ENCODE measurements at places on chromosomes 2 and 18.

GRCh38 chr2:129721846-129722245, 257.6 kb upstream of the RAB6C start:
- no peak for DNase-seq

DNA sequence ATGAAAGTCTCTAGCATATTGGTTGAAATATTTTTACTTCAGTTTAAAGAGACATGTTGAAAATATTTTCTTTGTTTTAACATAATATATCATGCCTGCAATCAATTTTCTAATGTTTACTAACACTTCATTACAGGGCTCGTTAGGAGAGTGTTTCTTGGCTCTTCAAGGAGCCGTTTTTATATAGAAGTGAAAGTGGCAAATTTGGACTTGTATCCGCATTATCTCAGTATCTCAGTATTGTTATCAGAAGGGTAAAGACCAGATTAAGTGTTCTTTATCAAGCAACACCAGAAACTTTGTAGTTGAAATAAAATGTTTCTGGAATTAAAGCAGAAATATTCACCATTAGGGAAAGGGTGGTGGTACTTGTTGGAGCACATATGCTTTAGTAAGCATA, 97.8 kb downstream of the BABAM2 start:
- no peak for DNase-seq

DNA sequence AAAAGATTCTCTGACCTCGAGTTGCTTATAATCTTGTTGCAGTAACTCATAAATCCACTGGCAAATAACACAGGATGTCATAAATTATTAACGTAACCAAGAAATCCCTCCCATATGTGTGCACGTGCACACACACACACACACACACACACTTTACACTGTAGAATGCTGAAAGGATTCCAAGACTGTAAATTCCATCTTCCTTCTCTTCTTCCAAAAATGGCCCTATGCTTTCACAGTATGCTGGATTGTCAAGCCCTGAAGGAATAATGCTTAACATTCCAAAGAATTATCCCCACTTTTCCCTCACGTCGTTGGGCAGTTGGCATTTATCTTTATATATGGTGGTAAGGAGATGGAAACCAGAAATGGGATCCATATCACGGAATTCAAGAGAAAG, 117.5 kb upstream of the CRIM1 start:
- no peak for DNase-seq

GRCh38 chr2:60858897-60859311, 22.5 kb upstream of the REL start:
- no peak for DNase-seq

- DNase-seq = no peak
These were observed 69.7 kb downstream of the EIPR1 start for GRCh38 chr2:3307901-3308300.

DNA sequence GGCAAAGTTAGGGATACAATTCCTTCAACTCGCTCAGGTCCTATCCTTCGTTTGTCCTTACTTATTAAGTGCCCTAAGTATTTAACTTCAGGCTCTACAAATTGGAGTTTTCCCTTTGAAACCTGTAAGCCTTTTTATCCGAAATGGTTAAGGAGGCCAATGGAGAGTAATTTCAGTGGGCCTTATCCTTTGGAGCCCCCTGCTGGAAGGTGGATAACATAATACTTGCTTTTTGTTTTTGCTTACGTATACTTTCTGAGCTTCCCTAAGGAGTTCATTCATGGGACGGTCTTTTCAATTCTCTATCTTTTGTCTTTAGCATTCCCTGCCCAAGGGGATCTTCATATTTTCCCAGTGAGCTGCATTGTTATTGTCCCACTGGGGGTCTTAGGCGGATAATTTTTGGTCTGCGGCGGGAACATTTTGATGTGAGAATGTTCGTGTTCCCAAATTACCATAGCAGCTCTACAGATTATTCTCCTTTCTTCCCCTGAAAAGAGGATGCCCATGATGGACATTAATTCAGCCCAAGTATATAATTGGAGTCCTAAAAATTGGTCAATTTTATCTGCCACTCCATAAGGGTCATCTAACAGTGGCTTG, 34.4 kb upstream of the TRAPPC8 start:
- DNase-seq = peak; percentile 35

DNA sequence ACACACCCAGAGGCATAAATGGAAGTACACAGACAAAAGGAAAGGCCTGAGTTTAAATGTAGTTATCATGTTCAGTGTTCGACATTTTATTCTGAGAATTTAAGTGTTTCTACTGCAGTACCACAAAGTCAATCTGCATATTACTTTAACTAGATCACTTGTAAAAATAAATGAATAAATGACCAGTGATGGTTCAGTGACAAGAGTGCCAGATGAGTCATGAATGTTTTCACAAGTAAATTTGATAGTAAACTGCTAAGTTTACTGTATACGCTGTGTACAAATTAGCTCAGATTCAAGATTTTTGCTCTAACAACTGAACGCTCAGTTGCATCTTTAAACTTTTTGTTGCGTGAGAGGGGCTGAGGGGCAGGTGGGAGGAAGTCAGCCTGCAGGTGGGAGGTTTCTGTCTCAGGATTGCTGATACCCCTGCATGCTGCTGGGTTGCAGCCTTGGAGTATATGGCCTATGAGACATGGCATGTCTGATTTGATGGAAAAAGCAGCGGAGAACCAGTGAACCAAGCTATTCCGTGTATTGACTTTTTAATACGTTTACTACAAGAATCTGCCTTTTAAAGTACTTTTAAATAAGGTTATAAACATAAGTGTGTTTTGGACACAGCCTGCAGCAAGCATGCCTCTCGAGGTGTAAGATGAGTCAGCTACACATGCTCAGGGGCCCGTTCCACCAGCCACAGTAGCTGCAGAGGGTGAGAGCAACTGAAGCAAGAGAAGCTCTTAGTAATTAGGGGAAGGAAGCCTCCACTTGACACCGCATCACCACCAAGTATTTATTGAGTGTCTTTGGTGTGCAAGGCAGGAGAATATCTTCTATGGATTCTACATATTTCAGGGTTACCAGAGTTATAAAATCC, 245.1 kb downstream of the NEDD4L start:
- no peak for DNase-seq

GRCh38 chr2:74328074-74328473, 15.1 kb downstream of the SLC4A5 start:
- no peak for DNase-seq

DNA sequence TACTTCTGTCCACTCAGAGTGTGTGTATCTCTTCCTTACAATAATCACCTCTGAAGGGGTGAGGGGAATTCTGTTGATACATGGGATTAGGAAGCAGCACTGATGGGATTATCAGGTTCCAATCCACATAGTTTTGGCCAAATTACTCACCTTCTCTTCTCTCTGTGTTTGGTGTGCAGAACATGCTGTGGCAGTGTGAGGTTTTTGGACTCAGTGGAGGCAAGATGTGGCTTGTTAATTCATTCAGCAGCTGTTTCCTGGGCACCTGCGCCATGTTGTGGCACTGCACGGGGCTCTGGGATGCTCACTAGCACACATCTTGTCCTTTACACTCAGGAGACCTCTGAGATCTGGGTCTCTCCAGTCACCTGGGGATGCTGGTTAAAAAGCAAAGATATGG, 350.3 kb upstream of the HS6ST1 start:
- no peak for DNase-seq

- DNase-seq = no peak
These were observed 757.5 kb upstream of the DDX18 start for GRCh38 chr2:117057016-117057415.

GRCh38 chr18:21004726-21005125, 106.9 kb downstream of the ROCK1 start:
- DNase-seq = no peak

DNA sequence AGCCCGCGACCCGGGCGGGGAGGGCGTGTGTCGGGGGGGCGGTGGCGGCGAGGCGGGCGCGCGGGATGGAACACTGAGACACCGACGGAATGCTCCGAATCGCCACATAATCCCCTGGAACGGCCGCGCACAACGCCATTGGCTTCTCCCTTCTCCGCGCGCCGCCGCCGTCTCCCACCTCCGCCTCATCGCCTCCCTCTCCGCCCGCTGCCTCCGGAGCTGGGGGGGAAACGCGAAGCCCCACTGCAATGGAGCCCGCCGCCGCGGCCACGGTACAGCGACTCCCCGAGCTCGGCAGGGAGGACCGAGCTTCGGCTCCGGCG, at the start of gene PHLPP1:
Gene PHLPP1, plus strand, starts transcription at position 106 of the 323 bp plus-strand sequence. Its CDS starts 143 bp downstream, at position 249.
- DNase-seq = no peak

DNA sequence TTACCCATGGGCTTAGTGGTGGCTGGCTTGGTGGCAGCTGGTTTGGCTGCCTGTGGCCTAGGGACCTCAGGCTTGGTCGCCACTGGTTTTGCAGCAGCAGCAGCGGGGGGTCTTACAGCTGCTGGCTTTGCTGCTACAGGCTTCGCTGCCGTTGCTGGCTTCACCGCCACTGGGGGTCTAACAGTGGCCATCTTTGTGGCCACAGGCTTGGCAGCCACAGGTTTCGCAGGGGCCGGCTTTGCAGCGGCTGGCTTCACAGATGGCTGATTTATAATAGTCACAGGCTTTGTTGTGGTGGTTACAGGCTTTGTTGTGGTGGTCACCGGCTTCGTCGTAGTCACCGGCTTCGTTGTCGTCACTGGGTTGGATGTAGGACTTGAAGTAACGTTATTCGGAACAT, 77.8 kb downstream of the COL6A3 start:
- DNase-seq = no peak

DNA sequence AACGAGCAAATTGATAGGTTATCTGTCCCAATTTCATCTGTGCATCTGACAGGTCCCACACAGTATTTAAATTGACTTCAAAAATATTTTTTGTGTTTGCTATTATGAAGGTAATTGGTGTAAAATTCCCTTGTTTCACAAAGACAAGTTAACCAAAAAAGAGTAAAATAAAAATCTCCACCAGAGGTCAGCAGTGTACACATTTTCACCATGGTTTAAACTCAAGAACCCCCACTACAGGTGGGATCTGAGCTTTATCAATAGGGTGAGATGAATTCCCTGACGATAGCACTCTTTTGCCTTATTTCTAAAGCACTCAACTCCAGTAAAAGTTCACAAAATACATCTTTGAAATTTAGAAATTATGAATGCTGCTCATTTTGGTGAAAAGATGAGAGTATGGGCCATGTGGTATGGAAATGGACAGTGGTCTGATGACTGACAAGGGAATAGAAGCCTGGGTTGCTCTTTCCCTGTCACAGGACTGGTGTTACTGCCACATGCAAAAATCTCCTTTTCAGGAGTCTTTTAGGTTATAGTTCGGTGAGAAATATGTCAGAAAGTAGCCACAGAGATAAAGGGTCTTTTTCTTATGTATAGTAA, 68.0 kb downstream of the SERPINB8 start:
- DNase-seq = no peak

DNA sequence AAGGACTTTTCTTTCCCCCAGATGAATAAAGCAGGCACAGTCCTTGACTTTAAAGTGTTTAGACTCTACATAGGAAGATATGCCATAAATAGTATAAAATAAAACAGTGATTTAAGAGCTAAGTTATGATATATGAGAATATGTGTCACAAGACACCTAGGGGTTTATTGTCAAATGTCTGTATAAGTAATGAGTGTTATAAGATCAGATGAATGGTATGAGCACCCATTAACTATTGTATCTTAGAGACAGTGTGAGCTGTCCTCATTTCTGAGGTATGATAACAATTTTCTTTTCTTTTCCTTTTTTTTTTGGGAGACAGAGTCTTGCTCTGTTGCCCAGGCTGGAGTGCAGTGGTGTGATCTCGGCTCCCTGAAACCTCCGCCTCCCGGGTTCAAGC, 365.3 kb downstream of the RND3 start:
- DNase-seq = no peak

DNA sequence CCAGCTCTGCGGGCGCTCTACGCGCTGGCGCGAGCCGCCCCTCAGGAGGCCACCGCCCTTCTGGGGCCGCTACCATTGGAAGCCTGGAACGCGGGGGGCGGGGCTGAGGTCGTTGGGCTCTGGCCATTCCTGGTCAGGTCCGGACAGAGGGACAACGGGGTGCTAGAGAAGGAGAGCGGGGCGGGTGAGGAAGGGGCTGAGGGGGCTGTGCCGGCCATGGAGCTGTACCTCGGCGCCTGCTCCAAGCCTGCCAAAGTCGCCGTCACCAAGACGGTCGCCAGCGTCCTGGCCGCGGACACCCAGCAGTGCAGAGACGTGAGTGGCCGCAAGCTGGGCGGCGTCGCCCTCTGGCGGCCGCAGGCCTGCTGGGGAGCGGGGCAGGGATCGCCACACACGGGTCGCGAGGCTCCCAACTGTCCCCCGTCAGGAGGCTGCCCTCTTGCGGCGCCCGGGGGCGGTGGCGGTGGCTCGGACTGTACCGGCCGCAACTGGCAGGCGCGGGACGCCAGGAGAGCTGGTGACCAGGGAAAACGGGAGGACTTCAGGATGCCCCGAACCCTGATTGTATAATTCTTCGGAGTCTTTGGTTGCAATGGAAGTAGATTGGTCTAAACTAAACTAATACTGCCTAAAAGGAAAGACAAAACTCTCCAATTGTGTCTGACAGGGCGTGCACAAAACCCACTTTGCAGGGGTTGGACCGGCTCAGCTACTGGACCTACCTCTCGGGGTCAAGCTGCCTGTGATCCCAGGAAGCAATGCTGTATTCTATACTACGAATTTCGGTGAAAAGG, at the start of gene FSIP2:
Gene FSIP2, plus strand, starts transcription at position 126 of the 794 bp plus-strand sequence. Its CDS starts 91 bp downstream, at position 217.
- DNase-seq = no peak

- peak; percentile 62 for DNase-seq
These were observed 34.9 kb downstream of the RAB10 start for GRCh38 chr2:26068602-26069298.

GRCh38 chr2:200596774-200597570, 11.2 kb downstream of the AOX1 start:
- DNase-seq = no peak

DNA sequence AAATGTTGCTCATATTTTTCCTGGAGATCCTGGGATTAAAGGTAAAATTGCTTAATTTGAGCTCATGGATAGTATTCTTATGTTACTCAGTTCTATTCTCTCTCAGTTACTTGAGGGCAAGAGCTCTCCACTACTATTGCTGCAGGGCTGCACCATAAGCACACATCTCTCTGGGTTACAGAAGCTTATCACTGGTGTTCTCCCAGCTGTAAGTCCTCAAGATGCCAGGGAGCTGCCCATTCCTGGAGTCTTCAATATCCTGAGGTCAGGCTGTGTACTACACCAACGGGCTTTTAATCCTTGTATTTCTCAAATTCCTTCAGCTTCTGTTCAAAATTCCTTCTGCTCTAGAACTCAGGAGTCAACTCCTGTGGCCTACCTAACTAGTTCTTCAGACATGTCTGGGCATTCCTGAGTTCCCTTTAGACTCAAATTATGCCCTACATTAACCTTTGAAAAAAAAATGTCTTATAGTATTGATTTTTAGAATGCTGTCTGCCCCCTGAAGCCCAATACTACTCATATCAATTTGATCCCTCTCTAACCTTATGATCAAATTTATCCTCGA, 17.7 kb upstream of the COBLL1 start:
- no peak for DNase-seq

GRCh38 chr2:42456126-42456839, 37.5 kb downstream of the KCNG3 start:
- DNase-seq = no peak
